Stimulated activated CD8-positive, alpha-beta memory T cell treated with anti-CD3 and anti-CD28 coated beads, Interleukin-15, amount 100 ng/mL, for 48 hours (primary cell): ENCODE measurements at places on chromosomes 11 and 22.
A peak's percentile ranks its signal among the peaks of the same experiment; 100 is the strongest.

GRCh38 chr11:32153747-32154146 is 62.9 kb downstream of the RCN1 start:
- DNase-seq = no peak

- DNase-seq = peak; percentile 53
Observed at GRCh38 chr22:19986410-19987341, 29.9 kb downstream of the ARVCF start.

DNA sequence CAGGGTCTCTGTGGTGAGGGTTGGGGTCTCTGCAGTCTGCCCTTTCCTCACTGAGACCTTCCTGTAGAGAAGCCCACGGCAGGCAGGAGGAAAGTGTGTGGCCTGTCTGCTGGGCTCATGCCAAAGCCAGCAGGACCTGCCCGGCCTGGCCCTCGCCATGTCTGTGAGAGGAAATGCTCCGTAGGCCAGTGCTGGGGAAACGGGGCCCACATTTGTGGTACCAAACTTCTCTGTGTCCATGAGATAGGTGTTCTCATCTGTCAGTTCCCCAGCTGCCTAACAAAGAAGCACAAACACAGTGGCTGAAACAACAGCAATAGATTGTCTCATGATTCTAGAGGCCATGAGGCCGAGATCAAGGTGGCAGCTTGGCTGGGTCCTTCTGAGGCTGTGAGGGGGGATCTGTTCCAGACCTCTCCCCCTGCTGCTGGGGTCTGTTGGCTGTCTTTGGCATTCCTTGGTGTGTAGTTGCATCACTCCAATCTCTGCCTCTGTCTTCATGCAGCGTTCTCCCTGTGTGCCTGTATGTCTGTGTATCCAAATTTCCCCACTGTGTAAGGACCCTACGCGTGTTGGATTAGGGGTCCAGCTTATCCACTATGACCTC is 772.5 kb downstream of the TBC1D22A start:
- no peak for DNase-seq

GRCh38 chr22:19110064-19110458 is 12.2 kb downstream of the DGCR2 start:
- no peak for DNase-seq

GRCh38 chr11:14499178-14499559 is 442 bp downstream of the COPB1 start:
- DNase-seq = peak; percentile 12

DNA sequence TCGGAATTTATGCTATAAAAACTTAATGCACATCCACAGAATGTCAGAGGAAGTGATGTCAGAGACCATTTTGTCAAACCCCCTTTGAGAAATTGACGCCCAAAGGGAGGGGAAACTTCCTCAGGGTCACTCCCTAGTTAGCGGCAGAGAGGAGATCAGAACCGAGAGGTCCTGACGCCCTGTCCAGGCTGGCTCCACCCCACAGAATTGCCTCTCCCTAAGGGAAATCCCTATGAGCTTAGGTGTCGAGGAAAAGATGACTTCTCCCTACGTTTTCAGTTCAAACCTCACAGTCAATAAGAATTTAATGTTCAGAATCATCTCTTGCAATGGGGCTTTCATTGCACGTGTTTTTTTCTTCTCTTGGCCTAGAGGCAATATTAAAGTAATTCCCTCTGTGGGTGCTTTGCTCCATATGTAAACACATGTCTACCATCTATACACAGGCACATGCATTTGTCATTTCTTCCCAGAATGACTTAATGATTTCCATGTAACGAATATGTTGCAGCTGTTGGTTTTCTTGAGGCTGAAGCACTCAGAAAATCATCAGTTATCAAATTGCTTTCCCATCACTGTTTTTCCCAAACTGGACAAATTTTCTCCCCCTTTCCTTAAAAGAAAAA is 148.7 kb upstream of the TIMP3 start:
- no peak for DNase-seq

GRCh38 chr11:72238040-72238450 is 5.9 kb downstream of the PHOX2A start:
- DNase-seq = no peak

DNA sequence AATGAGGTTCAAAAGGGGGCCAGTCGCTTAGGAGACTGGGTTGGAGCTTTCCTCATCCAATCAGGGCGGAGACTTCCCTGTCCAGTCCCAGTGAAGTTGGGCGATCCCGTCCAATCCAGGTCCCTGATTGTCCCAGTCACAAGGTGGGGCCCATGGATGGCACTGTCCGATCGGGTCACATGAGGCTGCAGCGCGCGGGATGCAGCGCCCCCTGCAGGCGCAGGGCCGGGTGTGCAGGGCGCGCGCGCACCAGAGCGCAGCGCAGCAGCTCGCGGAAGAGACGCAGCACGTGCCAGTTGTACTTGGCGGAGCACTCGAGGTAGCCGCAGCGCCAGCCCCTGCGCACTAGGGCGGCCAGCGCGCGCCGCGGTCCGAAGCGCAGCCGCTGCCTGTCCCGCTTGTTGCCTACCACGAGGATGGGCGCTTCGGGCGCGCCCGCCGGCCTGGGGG is 2.3 kb downstream of the RASL10A start:
- no peak for DNase-seq

GRCh38 chr11:9509041-9509440 is 48.2 kb downstream of the ZNF143 start:
- no peak for DNase-seq

- no peak for DNase-seq
Observed at GRCh38 chr22:48498526-48499331, 1328.9 kb downstream of the BRD1 start.

DNA sequence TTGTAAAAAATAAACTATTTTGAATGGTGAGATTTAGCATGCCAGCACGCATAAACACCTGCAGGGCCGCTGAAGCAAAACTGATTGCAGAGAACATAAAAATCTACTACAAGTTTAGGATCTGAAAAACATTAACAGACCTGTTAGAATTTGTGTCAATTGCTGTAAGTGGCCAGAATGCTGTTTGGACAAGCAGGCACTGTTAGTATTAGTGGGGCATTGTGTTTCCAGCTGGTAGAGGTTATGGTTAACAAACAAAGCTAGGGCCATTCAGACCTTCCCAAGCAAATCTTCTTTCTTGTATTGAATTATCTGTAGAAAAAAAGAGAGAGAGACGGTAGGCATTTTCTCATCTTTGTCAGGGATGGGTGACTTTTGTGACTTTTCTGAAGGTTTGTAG is 57.6 kb upstream of the OLFML1 start:
- no peak for DNase-seq

- DNase-seq = no peak
Observed at GRCh38 chr22:48858121-48858520, 969.6 kb downstream of the BRD1 start.

- no peak for DNase-seq
Observed at GRCh38 chr11:28763876-28764275, 655.7 kb downstream of the METTL15 start.
